ENCODE measurements at places on chromosomes 16 and 17.
A peak's percentile ranks its signal among the peaks of the same experiment; 100 is the strongest.

DNA sequence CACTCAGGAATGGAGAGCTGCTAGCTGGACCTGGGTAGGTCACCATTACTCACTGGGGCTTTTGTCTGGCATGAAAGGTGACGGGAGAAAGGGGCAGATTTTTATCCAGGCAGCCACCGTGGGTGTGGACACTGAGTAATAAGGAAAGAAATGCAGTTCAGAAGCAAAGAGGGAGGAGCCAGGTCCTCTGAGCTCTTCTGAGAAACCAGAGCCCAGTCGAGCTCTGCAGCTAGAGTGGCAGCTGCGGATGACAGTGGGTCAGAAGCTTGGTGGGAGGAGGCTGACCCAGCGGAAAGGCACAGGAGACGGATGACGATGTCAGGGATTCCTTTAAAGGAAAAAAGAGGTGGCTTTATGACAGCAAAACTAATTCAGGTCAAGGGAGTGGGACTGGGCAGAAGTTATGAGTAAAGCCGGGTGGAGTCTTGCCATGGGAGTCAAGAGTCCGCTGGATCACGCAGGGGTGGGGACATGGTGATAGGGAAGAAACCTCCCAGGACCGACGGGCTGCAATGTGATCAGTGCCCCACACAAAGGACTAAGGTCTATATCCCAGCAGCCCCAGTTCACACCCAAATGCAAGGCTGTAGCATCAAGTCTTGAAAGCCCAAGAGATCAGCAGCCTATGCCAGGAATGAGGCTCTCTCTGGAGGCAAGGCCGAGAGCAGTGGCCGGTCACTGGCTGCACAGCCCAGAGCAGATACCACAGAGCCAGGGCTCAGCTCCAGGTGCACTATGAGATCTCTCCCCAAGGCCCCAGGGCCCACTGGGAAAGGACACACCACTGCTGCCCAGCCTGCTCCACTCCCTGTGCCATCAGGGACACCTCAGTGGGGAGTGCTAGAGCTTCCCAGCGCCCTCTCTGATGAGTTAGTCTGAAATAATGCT is 6.3 kb upstream of the MNT start:
- DNase-seq: no peak

DNA sequence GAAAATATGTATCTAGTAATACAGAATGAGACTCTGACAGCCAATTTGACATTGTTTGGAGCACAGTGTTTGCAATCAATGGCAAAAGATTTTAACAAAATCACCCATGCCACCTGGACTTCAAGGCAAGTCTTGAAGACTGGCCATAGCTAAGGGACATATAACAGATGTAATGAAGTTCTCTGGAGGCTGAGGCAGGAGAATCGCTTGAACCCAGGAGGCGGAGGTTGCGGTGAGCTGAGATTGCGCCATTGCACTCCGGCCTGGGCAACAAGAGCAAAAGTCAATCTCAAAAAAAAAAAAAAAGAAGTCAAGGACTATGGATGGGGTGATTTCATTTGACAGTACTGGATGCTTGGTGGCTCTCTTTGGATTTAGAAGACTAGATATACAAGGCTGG is 5.6 kb upstream of the BPTF start:
- DNase-seq: no peak

DNA sequence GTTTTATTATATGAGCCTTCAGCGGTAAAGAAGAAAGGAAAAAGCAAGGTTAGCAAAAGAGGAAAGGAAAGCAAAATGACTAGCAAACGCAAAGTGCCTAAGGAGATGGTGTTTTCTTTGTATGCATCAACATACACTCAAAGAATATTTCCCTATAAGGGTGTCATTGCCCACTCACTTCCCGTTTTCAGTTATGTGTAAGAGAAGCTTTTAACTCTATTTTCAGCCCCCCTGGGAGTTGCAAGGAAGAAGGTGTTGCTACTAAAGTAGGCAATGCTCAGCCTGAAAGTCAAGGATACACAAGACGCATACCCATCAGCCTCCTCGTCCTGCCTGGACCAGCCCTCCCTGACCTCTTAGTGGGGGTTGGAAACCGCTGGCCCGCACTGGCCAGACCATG is 267.7 kb upstream of the ZFHX3 start:
- no peak for DNase-seq

GRCh38 chr17:76447931-76448652 is 4.9 kb downstream of the UBE2O start:
- no peak for DNase-seq

- DNase-seq: no peak
Measured at GRCh38 chr16:83807327-83807709, 460 bp upstream of the HSBP1 start.

DNA sequence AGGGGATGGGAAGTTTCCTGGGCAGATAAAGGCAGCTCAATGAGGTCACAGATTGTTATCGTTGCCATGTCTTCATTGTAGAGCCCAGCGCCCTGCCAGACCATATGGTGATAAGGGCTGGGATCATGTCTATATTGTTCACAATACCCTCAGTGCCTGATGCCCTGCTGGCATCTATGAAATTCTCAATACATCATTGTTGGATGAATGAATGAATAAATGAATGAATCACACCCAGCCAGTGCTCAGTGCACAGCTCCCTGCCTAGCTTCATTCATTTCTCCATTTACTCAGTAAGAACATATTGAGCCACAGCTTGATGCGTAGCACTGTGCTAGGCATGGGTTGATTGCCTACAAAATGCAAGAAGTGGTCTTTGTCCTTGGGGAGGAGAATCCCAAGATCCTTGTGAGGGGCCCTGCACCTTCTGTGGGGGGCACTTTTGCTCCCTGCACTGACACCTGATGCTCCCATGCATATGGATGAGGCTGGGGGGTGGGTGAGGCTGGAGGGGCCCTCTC is 29.7 kb downstream of the MRC2 start:
- DNase-seq: no peak

DNA sequence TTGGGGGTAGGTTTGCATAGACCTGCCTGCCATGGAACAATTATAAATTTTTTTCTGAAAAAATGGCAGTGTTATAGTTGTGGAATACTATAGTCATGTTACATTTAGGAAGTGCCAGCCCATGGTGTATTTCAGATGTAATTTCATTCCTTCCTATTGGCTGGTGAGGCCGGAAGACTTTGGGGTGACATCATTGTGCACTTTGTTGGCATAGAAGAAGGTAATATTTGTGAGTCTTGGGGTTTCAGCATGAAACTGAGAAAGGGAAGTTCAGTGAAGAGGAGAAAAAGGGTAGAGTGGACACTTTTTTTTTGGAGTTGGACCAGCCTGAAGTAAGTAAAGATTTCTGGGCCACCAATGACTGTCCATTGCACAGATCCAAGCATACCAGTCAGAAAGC is 16.0 kb upstream of the HEATR6 start:
- DNase-seq: no peak

- DNase-seq: peak; percentile 22
Measured at GRCh38 chr17:60525328-60525684, 736 bp downstream of the APPBP2 start.

- no peak for DNase-seq
Measured at GRCh38 chr17:50203604-50204345, 2.3 kb upstream of the COL1A1 start.

- DNase-seq: no peak
Measured at GRCh38 chr16:89491238-89491869, 993 bp upstream of the ANKRD11 start.

DNA sequence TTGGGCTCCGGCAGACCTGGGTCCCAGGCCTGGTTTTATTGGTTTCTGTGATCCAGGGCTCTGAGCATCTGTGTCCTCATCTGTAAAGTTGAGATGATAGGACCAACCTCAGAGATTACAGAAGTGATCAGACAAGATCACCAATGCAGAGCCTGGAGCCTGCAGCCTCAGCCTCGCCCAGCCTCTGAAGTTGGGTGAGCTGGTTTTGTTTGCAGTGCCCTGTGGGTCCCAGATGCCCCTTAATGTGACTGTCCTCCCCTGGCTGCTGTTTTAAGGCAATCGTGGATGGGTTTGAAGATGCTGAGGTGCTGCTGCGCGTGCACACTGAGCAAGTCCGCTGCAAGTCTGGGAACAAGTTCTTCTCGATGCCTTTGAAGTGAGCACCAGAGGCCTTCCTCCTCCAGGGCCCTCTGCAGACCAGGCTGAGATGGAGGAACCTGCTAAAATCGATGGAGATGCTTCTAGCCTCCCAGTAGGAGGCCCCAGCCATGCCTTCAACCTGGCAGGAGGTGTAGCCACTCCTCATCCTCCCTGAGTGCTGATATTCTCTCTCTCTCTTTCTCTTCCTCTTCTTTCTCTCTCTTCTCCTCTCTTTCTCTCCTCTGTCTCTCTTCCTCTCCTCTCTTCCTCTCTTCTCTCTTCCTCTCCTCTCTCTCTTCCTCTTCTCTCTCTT is 5.6 kb upstream of the MMP15 start:
- DNase-seq: no peak

DNA sequence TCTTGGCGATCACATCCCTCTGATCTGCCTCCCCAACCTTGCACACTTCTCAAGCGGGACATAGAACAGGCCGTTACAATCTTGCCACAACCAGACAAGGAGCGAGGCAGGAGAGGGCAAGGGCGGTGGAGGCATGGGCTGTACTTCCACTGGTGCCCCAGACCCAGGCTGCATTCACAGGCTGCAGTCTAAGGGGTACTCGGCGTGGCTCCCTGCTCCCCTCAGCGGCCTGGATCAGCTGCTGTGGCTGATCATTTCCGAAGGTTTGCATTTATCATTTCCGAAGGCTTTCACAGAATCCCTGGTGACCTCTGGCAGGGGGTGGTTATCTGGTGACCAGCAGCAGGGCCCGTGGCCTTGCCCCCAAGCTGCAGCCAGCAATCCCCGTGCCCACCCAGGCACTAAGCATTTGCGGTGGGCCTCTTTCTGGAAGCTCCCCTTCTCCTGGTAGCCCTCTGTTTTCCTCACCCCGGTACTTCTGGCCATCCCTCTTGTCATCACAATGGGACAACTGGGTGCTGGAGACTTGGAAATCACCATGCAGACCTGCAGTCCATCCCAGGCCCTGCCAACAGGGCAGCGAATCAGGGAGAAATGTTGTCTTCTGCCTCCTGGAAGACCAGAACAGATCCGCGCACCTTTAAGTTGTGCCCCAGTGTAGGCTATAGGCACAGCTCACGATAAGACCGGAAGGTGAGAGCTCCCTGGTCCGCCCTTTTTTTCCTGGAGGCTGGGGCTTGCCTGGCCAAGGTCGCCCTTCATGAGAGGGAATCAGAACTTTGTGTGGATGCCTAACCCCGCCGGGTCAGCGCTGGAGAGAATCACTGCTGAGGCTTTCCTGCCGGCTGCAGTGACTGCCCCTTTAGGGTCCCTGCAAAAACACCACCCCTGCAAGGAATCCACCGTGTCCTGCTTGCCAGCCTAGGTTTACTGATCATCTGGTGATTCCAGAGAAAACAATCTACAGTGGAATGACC is 1739.1 kb downstream of the TP53TG3F start:
- no peak for DNase-seq

GRCh38 chr16:4911970-4912386 is 25.0 kb downstream of the PPL start:
- DNase-seq: no peak

GRCh38 chr16:69187446-69188235 is 677 bp downstream of the SNTB2 start:
- DNase-seq: no peak

DNA sequence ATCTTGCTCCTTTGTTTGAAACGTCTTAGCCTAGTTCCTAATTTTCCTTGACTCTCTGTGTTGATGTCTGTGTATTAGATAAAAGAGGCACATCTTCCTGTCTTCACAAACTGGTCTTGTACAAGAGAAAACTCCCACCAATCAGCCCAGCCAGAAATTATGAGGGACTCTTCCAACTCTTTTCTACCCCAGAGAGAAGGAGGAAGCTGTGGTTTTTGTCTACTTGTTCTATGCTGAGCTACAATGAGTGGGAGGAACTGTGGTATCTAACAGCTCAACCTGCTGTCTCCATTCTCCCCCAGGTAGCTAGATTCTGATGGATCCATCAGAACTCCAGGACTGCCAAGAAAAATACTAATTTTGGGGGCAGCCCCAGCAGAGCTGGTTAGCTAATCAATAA is 392.5 kb downstream of the HS3ST3B1 start:
- no peak for DNase-seq

- DNase-seq: no peak
Measured at GRCh38 chr16:918741-919657, 51.8 kb downstream of the LMF1 start.

DNA sequence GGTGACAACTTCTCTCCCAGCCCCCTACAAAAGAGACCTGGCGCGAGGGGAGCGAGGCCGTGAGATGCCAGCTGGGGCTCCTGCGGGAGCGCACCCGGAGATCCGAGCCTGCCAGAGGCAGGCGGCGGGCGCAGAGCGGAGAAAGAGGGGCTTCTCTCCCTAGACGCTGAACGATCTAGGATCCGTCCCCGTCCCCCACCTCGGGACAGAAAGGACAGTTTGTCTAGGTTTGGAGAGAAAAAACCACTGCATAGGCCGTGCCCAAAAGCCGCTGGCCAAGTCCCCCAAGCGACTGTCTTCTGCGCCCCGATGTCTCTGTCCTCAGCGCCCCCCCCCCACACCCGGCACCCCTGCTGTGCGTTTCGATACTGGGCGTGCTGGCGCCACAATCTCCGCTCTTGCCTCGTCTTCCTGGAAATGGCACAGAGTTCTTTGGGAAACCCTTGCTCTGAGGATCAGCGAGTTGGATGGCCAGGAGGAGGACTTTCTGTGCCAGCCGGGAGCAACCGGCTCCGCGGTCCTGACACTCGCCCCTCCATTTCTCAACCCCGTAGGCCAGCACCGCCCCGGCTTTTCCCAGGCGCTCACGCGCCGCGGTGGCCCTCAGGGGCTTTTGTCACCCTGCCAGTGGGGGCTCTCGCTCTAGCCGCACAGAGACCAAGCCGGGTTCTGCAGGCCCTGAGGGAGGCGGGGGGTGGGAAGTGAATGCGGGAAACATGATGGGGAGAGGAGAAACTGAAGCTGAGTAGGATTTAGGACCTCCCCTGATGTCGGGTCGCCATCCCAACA is 1.0 kb downstream of the SSTR2 start:
- DNase-seq: no peak

- no peak for DNase-seq
Measured at GRCh38 chr17:28398280-28398981, 7.6 kb downstream of the SLC46A1 start.

DNA sequence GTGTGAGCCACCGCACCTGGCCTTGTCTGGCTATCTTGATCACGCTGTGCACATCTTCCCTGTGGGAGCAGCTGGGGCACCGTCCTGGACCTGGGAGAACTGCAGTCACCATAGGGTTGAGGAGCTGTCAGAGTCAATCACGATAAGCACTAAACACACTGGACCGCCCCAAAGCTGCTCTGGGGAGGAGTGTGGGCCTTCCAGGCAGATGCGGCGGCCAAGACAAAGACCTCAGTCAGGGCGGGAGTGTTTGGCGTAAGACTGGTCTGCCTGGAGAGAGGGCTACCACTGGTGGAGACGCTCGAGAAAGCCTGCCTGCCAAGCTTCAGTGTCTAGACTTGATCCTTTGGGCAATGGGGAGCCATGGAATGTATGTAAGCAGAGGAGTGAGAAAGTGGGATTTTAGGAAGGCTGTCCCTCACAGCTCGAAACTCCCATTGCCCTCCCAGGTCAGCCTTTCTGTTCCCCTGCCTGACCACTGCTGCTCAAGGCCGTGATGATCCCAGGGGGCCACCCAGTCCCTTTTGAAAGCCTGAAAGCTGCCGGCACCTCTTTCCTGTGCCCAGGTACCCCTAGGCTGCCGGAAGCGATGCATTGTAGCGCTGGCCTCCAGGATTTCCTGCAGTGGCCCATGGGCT is 29.3 kb upstream of the CIBAR2 start:
- DNase-seq: no peak

- peak; percentile 78 for DNase-seq
Measured at GRCh38 chr17:1143573-1143972, 36.2 kb downstream of the ABR start.

GRCh38 chr16:64925166-64925565 is 196.7 kb downstream of the CDH11 start:
- no peak for DNase-seq

GRCh38 chr16:84119368-84119767 is 2.6 kb upstream of the MBTPS1 start:
- DNase-seq: no peak

All from left renal cortex interstitium (tissue), 4 donors.